Glutamatergic neuron (in vitro differentiated cells): ENCODE measurements at places on chromosomes 5 and 9.

DNA sequence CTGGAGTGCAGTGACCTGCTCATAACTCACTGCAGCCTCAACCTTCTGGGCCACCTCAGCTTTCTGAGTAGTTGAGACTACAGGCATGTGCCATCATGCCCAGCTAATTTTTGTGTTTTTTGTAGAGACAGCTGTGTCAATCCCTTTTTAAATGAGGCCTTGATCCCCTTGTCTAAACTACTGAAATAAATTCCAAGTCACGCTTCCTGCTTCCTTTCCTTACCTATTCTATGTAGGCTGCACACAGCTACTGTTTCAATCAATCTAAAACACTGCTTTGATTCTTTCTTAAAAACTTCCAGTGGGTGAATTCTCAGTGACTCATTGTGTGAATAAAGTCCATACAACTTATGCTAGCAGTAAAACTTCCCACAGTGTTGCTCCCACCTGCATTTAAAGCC, 2.9 kb upstream of the C7 start:
- DNase-seq, result no peak
- H3K4me1 ChIP-seq, result no peaks in the 10 kb centered on the region

DNA sequence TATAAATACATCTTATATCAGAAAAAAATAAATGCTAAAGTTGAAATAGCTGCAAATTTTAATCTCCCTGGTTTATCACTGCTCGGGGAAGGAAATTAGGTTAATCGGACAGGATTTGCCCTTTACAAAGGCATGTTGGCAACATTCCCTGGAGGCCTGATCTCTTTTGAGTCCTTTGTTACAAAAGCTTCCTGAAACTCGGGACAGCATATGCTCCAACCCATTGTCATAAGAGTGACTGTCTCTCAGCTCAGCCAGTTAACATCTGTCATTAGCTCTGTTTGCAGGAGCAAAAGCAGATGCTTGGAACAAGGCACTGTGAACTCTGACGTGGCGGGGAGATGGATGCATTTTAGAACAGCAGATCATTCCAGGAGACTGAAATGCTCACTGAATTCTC, 80.6 kb downstream of the MYO10 start:
- peaks cover 48% of the 10 kb centered on the region for H3K4me1 ChIP-seq
- H3K4me3 ChIP-seq, result peak overlapping the region; percentile 56
- H3K36me3 ChIP-seq, result no peaks in the 10 kb centered on the region
- H3K27me3 ChIP-seq, result peaks cover 12% of the 10 kb centered on the region
- peak overlapping the region; percentile 90 for H3K27ac ChIP-seq

- peaks cover 9% of the 10 kb centered on the region for H3K36me3 ChIP-seq
- H3K27ac ChIP-seq, result no peak overlapping the region
- no peak overlapping the region for H3K4me3 ChIP-seq
- peaks cover 10% of the 10 kb centered on the region for H3K4me1 ChIP-seq
- DNase-seq, result no peak
- H3K27me3 ChIP-seq, result peaks cover 5% of the 10 kb centered on the region
Observed at GRCh38 chr5:14404780-14405179, 176.8 kb upstream of the OTULINL start.

DNA sequence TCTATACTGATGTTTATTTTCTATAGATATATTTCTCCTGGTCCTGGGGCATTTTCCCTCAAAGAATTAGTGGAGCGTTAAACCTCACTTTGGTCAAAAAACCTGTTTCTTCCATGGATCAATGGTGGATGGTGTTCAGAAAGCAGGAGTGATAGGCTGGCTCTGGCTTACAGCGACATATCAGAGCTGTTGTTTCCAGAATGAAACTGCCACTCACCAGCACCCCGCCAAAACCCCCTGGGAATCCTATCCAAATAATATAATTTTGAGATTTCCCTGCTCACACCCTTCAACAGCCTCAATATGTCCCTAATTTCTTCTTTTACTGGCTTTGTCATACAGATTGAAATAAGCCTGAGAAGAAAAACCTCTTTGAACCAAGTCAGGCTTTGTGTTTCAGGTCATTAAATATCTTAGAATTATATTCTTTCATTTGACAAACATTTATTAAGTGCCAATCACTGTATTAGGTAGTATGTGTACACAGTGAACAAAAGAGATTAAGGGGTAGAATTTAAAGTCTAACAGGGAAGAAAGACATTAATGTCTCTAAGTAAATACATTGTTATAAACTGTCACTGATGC, 144.5 kb upstream of the GPR151 start:
- H3K4me3 ChIP-seq, result no peak overlapping the region
- DNase-seq, result no peak
- peaks cover 6% of the 10 kb centered on the region for H3K36me3 ChIP-seq
- H3K27ac ChIP-seq, result no peak overlapping the region

DNA sequence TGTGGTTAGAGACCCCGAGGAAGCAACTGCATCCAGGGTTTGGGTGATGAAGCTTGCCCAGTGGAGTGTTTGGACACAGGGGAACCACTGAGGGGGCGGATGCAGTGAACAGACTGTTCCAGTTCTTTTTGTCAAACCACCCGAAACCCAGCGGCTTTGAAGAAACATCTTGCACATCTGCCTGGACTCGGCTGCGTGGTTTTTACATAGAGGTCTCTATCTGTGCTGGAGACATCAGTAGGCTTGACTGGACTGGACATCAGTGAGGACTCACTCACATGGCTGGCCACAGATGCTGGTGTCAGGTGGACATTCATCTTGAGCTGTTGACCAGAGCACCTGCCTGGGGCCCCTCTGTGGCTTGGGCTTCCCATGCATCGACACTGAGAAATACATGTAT, 15.3 kb upstream of the SPATA31E1 start:
- H3K27ac ChIP-seq, result no peak overlapping the region
- no peak for DNase-seq
- H3K27me3 ChIP-seq, result peaks cover 8% of the 10 kb centered on the region
- no peak overlapping the region for H3K4me3 ChIP-seq
- H3K4me1 ChIP-seq, result peaks cover 8% of the 10 kb centered on the region

DNA sequence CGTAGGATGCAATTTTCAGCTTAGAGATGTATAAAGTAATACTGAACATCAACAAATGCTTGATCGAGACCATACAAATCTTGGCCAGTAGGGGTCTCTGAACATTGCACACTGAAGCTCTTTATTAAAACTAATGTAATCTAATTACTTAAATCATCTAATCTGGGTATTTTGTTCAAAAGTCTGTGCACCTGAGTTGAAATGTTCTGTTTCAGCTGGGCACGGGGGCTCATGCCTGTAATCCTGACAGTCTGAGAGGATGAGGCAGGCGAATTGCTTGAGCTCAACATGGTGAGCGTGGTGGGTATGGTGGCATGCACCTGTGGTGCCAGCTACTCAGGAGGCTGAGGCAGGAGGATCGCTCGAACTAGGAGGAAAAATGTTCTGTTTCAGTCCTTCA, 41.0 kb downstream of the ESM1 start:
- H3K4me1 ChIP-seq, result no peaks in the 10 kb centered on the region
- no peaks in the 10 kb centered on the region for H3K36me3 ChIP-seq

DNA sequence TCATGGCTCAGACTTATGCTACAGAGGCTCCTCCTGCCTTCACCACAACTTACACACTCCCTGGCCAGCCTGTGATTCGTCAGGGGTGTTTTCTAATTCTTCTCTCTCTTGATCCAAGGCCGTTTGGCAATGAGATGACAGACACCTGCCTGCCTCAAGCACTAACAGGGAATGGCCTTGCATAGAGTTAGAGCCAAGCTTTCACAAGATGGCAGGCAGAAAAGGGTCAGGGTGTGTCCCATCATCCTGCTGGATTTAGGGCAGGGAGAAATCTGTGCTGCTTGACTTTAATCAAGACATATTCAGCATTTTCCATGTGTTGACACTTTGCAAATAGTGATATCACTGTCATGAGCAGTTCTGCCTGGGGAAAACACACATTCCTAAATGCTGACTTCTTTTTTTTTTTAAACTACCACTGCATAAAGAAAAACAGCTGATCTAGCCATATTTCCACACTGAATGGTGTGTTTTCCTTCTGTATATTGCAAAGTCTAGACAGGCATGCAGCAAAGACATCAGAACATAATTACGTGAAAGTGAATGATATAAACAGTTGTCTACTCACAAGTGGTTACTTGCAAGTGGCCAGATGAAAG, 95.0 kb upstream of the SLC25A48 start:
- H3K27me3 ChIP-seq, result peaks cover 11% of the 10 kb centered on the region
- no peak overlapping the region for H3K27ac ChIP-seq
- H3K4me1 ChIP-seq, result no peaks in the 10 kb centered on the region
- H3K4me3 ChIP-seq, result no peak overlapping the region
- peaks cover 6% of the 10 kb centered on the region for H3K36me3 ChIP-seq

- DNase-seq, result no peak
- no peak overlapping the region for H3K4me3 ChIP-seq
- H3K27me3 ChIP-seq, result no peaks in the 10 kb centered on the region
- no peaks in the 10 kb centered on the region for H3K4me1 ChIP-seq
- no peak overlapping the region for H3K27ac ChIP-seq
Observed at GRCh38 chr5:149044453-149045088, 18.3 kb downstream of the SH3TC2 start.

GRCh38 chr9:90024823-90025222, 420.0 kb downstream of the GADD45G start:
- DNase-seq, result no peak
- H3K27ac ChIP-seq, result no peak overlapping the region
- no peaks in the 10 kb centered on the region for H3K36me3 ChIP-seq
- no peak overlapping the region for H3K4me3 ChIP-seq
- no peaks in the 10 kb centered on the region for H3K4me1 ChIP-seq
- peaks cover 4% of the 10 kb centered on the region for H3K27me3 ChIP-seq

GRCh38 chr5:82439750-82440445, 161.7 kb upstream of the RPS23 start:
- H3K27ac ChIP-seq, result no peak overlapping the region
- peaks cover 5% of the 10 kb centered on the region for H3K36me3 ChIP-seq

- no peak overlapping the region for H3K27ac ChIP-seq
- no peaks in the 10 kb centered on the region for H3K36me3 ChIP-seq
- H3K4me1 ChIP-seq, result no peaks in the 10 kb centered on the region
- no peak overlapping the region for H3K4me3 ChIP-seq
Observed at GRCh38 chr5:41083306-41083705, 12.2 kb upstream of the MROH2B start.
